ENCODE measurements at places on chromosomes 16 and 17.

DNA sequence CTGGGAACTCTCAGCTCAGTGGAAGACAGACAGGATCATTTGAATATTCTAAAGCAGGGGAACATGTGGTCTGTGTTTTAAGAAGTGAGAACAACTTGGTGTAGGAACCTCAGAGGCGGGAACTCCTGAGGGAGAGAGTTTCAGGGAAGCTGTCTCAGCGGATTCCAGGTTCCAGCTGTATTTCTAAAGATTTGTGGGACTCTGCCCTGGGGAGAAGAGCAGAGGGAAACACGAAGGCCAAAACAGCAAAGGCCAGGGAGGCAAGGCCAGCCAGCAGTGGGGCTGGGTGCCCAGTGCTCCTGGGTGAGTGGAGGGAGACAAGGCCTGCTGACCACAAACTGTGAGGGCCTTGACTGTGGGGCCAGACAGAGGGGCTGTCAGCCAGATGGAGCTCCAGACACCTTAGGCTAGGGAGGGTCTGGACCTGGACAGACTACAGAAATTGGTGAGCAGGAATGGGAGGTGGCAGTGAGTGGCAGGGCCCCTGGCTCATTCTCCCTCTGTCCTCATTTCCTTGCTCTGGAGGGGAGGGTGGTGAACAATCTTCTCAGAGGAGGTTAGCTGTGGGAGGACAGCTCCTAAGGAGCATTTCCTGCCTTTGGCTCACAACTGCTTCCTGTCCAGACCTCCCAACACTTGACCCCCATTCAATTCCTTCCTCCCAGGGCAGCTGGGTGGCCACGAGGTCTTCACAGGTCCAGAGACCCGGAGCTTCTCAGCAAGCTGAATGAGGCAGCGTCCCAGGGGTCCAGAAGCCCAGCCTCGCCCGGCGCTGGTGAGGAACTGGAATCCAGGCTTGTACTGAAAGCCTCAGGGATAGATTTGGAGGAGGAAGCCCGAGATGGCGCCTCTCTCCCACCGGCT, 21.0 kb upstream of the FZD2 start:
- DNase-seq: no peak

- DNase-seq: no peak
Measured at GRCh38 chr17:20159406-20160069, 150.4 kb downstream of the SPECC1 start.

- no peak for DNase-seq
Measured at GRCh38 chr17:17062356-17062755, 20.1 kb downstream of the MPRIP start.

- DNase-seq: no peak
Measured at GRCh38 chr16:16146380-16147315, 76.6 kb downstream of the ABCC6 start.

- DNase-seq: peak; percentile 29
Measured at GRCh38 chr17:10748531-10749181, 18.8 kb upstream of the TMEM220 start.

DNA sequence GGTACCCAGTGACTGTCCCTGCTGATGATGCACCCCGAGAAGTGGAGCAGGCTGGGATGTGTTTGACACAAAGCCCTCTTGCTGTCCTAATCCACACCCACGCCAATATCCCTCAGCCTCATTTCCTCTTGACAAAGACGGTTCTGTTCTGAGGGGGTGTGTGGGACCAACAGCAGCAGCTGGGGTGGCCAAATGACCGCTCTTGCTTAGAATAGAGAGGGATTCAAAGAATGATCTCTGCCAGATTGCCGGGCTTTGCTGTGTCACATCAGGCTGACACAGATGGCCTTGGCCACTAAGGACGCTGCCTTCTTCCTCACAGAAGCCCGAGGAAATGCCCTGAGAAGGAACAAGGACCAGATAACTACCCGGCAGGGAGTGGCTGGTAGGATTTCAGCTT, 250.7 kb downstream of the NTN1 start:
- no peak for DNase-seq

GRCh38 chr16:17270683-17271109, 200.1 kb downstream of the XYLT1 start:
- DNase-seq: no peak

DNA sequence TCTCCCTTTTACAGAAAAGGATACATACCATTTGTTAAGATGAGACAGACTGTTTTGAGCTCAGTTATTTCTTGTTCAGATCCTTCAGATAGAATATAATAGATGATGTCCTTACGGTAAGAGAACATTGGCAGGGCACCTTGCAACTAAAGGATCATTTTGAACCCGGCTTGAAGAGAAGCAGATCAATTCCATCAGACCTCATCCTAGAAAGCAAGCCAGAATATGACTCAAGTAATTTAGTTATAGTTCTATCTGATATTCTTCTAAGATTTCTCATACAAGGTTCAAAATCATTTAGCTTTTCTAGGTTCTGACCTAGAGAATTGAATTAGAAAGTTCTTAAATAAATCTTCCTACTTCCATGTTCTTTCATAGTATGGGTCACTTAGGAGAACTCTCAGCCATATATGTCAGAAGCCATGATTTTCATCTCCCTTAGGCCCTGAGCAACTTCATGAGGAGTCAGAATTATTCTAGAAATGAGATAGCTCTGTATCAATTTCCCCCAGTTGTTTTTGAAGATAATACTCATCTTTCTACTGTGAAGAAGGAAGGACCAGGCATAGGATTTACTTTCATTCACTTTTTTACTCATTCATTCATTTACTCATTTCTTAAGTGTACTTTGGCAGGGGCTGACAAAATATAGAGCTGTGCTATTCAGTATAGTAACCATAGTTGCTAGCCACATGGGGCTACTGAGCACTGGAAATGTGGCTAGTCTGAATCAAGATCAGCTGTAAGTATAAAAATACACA, 2.5 kb upstream of the CMTM1 start:
- DNase-seq: no peak

GRCh38 chr16:46974352-46974751, 878 bp upstream of the DNAJA2 start:
- DNase-seq: peak; percentile 16

GRCh38 chr16:30901201-30902028, 5.0 kb downstream of the CTF1 start:
- no peak for DNase-seq

DNA sequence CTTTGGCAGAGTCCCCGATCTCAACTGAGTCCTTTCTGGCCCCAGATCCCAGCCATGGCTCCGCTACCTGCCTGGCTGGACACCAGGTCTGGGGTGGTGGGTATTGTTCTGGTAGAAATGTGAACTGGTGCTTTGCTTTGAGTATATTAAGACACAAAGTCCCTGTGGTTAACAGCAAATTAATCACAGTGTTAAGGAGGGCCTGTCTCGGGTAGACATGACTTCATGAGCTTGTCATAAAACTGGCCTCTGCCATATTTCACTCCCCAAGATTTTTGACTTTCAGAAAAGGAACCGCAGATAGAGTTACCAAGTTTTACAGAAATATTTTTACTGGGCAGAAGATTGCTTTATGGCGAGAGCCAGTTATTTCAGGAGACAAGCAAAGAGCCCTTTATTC, 19.5 kb downstream of the NKD1 start:
- no peak for DNase-seq

DNA sequence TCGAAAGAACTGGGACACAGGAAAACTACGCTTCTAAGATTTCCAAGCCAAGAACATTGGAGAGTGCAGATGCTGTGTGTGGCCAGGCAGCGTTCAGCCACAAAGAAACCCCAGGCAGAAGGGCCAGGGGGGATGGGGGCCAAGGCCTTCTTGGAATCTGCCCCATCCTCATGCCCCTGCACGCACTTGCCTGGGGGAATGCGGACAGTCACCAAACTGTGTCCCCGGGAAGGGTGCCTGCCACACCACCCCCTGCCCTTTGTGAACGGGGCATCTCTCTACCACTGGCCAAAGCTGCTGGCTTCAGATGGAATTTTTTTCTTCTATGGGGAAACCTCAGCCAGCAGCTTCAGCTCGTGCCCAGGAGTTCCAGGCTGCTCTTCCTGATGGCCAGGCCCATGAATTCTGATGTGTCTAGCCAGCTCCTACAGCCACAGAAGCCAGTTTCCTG, 32.0 kb upstream of the DNAH17 start:
- peak; percentile 46 for DNase-seq

DNA sequence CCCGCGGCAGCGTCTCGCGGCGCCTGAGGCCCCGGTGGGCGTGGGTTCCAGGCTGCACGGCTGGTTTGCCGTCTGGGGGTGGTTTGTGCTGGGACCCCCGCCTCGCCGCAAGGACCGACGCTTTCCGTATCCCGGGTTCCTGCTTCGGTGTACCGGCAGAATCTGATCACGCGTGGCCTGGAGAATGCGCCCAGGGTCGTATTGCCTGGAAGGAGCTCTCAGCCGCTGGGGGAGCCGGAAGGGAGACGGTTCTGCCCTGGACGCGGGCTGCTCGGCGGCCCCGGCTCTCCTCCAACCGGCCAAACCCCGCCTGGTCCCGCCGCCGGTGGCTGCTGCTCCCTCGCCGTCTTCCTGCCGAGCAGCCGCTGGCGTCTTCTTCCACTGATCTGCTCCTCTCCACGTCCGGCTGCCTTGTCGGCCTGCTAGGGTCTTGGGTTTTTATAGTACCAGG, 39.8 kb downstream of the ZNF778 start:
- peak; percentile 63 for DNase-seq

DNA sequence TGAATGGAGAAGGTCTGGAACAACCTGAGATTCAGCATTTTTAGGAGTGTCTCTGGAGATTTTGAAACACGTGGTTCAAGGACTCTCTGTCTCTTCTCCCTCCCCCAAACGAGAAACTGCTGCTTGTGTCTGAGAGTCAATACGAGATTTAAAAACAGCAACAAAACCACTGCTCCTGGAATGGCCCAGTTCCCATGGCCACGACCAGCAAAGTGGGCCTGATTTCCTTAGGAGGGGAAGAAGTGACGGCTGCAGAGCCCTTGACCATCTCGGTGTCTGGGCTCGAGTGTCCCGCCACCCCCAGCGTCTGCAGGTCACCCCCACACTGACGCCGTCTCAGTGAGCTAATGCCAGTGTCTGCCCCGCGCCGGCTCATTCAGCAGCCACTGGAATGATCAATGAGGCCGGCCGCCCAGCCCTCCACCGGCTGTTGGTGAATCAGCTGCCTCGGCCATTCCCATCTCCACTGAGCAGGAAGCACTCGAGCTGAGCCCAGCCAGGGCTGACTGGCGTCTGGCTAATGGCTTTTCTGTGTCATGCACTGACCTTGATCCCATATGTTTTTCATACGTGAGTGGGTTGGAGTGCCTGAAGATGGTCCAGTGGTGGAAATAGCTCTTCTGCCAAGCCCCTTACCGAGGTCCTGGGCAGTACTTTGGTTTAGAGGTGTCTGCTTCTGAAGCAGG, 151.8 kb downstream of the PITPNC1 start:
- DNase-seq: peak; percentile 95

GRCh38 chr17:4607261-4607741, 23.0 kb downstream of the SMTNL2 start:
- DNase-seq: no peak

All from GM03348 (cell line).